Activated T-helper 1 cell treated with anti-CD3 and anti-CD28 coated beads, Interleukin-12 subunit alpha, Interleukin-12 subunit beta, Interleukin-2, Interleukin-4 antibody, amounts not matched to agents 30 ng/mL and 10 ng/mL and 1 ng/mL, durations not matched to agents 14 hours and 24 hours and 36 hours (primary cell): ENCODE measurements at places on chromosomes 11 and 22.
A peak's percentile ranks its signal among the peaks of the same experiment; 100 is the strongest.

DNA sequence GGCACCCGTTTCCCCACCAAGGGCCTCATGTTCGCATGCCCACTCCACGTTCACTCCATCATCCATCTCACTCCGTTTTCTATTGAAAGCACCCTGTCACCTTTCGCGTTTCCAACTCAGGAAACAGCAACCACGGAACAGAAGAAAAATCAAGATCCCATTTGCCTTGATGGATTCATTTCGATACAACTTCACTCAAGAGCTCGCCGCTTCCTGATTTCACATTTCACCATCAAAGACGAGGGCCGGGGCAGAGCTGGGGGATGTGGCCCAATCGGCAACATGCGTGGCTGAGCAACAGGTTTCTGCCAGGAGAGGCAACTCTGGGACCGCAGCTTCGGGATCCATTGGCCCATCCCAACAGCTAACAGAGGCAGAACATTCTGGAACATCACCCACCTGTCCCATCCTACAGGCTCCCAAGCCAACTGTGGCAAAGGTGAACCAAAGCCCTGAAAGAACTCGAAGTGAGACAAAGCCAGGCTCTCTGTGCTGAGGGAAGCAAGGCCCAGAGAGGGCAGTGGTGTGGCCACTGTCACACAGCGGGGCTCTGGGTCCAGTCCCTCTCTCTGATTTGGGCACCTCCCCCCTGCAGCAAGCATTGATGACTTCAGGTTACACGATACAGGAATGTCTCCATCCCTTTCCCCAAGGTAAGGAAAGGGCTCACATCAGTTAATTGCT, 36.2 kb upstream of the CD5 start:
- DNase-seq: peak; percentile 46

DNA sequence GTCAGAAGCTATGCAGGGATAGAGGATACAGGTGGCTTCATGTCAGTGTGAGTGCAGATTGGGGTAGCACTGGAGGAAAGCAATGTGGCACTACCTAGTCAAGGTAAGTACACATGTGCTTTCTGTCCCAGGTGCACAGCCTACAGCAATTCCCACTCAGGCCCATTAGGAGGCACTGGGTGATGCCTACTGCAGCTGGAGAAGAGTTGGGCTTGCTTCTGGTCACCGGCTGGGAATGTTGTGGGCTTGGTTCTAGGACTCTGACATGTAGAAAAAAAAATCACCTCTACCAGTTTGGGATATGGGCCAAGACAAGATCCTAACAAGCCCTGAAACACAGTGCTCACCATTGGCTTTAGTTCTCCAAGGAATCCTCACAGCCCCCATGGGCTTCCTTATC, 69.7 kb downstream of the TENM4 start:
- DNase-seq: no peak

DNA sequence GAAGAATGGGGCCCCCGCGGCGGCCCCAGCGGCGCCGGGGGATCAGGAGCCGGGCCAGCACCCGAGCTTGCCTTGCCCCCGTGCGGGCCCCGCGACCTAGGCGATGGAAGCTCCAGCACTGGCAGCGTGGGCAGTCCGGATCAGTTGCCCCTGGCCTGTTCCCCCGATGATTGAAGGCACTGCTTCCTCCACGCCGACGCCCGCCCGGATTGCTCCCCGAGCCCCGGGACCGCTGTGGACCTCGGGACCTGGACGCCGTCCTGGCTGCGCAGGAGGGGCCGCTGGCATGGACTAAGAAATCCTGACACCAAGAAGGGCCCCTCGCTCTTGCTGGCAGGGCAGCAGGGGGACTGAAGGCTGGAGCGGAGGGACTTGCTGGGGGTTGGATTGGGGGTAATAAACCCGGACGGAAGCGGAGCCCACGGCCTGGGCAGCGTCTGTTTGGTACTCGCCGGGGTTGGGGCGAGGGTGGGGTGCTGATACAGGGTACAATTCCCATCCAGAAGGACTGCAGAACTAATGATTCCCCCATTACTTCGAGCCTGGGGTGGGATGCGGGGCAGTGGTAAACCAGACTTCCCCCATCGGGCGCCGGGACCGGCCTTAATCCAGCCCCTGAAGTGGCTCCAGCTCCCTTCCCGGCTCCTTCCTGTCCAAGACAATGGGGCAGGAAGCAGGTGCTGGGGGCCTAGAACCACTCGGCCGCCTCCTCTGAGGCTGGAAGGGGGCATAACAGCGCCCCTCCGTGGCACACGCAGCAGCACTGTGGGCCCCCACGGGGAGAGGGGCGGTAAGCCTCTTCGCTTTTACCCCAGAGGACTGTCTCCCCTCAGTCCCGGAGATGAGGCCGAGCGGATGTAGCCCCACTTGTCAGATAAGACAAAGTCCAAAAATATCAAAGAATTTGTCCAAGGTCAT, 1.0 kb downstream of the CCDC85B start:
- DNase-seq: no peak

DNA sequence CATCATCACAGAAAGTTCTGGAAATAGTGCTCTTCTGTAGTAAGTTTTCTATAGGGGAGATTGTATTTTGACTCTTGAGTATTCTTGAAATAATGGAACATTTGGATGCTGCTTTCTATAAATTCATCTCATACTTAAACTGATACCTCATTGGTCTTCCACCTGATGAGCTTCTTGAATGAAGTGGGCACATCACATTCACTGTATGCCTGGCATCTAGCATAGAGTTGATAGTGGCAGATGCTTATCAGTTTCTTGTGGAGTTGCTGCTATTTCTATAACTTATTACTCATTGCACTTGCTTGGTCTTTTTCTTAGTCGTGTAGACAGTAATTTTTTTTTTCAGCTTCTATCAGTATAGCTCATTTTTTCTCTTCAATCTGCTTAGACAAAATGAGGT, 5.4 kb downstream of the ATXN10 start:
- DNase-seq: no peak

DNA sequence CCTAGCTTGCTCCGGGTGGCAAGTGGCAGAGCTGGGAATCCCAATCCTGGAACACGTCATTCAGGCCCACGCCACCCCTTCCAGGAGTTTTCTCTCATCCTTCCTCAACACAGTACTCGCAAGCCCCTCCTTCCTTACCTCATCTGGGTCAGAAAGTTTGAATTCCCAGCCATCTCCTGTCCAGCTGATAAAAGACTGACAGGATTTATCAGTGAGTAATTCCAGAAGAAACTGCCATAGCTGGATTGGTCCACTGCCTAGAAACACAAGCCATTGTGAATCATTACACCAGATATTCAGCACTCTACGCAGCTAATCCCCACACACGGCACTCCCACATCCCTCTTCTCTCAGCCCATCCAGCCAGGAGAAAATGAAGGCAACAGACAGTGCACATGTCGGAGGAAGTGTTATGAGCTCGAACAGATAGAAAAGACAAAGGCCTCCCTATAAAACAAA, 124.0 kb downstream of the ETS1 start:
- DNase-seq: no peak

DNA sequence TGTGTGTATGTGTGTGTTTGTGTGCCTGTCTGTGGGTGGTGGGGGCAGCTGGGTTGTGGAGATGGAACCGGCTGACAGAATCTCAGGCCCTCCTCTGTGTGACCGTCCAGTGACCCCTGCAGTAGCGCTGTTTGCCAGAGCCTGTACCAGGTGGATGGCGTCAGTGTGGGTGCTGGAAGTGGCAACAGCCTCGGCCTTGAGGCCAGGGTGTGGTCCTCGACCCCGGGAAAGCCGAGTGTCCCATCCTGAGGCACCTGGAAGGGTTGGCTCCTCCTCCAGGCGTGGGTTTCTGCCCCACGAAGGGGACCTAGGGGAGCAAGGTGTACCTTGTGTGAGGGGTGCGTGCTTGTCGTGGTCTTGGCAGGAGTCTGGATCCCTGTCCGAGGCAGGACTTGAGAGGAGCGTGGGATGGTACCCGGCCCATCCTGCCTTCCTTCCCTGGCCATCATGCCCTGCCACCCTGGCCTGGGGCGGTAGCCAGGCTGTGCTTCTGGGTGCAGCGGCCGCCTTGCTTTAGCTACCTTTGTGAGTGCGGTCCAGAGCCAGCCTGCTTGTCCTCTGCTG, 16.5 kb downstream of the TPCN2 start:
- no peak for DNase-seq

- no peak for DNase-seq
Observed at GRCh38 chr11:127217452-127218274, 217.1 kb upstream of the KIRREL3 start.

GRCh38 chr11:105273660-105274280, 134.2 kb upstream of the CARD18 start:
- no peak for DNase-seq

DNA sequence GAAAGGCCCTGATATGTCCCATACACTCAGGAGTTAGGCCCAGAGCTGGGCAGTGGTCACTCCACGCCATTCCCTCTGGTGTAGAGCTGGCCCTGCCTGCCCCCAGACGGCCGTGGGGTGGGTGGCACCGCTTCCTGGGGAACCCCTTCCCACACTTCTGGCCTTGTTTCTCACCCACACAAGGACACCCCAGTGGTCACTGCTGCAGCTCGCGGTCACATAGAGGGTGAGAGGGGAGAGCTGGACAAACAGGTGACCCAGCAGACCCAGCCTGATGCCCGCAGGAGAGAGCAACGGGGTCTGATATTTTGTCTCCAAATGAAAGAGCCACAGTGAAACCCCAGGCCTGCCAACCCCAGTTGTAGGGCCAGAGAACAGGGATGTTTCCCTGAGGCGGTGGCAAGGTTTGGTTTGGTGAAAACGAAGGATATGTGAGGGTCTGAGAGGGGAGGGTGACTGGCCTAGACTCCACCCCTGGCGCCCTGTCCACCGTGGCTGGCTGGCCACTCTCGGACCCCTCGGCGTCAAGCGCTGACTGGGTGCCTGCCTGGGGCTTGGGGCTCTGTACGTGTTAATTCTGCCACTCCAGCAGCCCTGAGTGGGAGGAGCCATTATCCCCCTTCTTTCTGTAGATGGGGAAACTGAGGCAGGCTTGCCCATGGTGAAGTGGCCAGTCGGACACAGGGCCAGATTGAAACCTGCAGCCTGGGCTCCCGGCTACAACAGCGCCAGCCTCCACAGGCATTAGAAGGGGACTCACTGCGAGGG, 71.0 kb upstream of the PPARA start:
- no peak for DNase-seq

GRCh38 chr22:42470366-42471082, 38.3 kb upstream of the NFAM1 start:
- DNase-seq: no peak
